ENCODE measurements at places on chromosomes 5 and 9. TPM values are rescaled to one million over a fixed set of nuclear protein-coding genes. Genes with fewer than 3 reads are reported as not detected.

GRCh38 chr5:92581249-92581648, 999.8 kb downstream of the NR2F1-AS1 start:
- no peaks in the 10 kb centered on the region for H3K27me3 ChIP-seq
- H3K4me1 ChIP-seq: no peaks in the 10 kb centered on the region
- no peak for DNase-seq
- no peak overlapping the region for H3K4me3 ChIP-seq
- H3K36me3 ChIP-seq: no peaks in the 10 kb centered on the region

PPP1R26 gene
- total RNA-seq: 50.2 TPM

OGN gene
- total RNA-seq: not detected

GRCh38 chr9:91720751-91721705, 229.0 kb downstream of the ROR2 start:
- no peak overlapping the region for H3K27ac ChIP-seq
- H3K27me3 ChIP-seq: no peaks in the 10 kb centered on the region
- peaks cover 4% of the 10 kb centered on the region for H3K36me3 ChIP-seq
- DNase-seq: no peak
- H3K4me3 ChIP-seq: no peak overlapping the region

GRCh38 chr5:167578977-167579692, 712.3 kb upstream of the WWC1 start:
- H3K36me3 ChIP-seq: no peaks in the 10 kb centered on the region
- H3K4me1 ChIP-seq: peaks cover 4% of the 10 kb centered on the region
- DNase-seq: no peak
- H3K27ac ChIP-seq: no peak overlapping the region

DNA sequence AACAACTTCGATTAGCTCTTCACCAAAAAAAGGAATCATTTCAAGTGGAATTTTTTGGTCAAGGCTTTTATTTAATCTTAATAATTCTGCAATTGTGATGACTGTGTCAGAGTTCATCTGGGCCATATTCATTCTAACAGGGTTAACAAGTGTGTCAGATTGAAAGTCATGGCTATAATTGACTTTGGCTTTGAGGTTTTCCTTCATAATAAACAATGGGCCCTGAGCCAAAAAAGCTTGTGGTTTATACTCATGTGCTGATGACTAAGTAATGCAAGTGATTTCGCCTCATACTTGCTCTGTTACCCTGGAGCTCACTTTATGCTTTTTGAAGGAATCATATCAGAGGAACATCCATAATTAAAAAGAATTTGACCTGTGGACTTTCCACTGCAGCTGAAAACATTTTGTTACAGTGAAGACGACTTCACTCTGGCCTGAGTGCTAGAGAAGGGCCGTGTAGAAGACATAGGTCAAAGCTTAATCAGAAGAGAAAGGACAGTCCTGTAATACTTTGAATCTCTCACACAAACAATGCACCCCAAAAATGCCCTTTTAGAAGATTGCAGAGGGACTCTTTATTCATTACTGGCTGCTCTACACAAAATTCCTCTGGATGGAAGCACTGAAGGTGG, 101.7 kb downstream of the GDNF start:
- peaks cover 11% of the 10 kb centered on the region for H3K36me3 ChIP-seq
- no peak overlapping the region for H3K4me3 ChIP-seq
- DNase-seq: no peak
- no peak overlapping the region for H3K27ac ChIP-seq
- peaks cover 19% of the 10 kb centered on the region for H3K4me1 ChIP-seq
- no peaks in the 10 kb centered on the region for H3K27me3 ChIP-seq
